ENCODE measurements at places on chromosomes 1 and 21.

DNA sequence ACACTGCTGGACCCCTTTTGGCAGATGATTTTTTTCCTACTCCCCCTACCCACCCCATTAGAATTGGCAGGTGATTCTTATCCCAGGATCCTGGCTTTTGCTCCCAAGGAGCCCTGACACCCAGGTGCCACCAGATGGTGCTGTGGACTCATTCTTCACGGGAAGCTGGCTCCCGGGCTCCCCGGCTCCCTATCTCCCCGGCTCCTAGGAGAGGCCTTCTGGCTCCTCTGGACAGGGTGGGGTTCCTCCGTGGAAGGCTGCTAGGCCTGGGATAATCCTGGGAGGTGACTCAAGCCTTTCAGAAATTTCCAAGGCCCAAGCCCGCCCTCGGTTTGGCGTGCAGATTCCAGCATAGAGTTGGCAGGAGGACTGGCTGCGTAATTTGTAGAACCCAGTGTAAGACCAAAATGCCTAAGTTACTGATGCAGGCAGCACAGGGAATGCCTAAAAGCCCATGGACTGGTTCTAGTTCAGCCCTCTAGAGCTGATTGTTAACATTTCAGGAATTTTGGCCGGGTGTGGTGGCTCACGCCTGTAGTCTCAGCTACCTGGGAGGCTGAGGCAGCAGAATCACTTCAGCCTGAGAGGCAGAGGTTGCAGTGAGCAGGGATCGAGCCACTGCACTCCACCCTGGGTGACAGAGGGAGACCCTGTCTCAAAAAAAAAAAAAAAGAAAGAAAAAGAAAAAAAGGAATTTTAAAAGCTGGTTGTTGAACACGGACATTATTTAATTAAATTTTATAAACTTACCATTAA, 6.8 kb upstream of the BSDC1 start:
- DNase-seq: peak; percentile 87

- no peak for DNase-seq
These were observed 13.4 kb downstream of the CLEC20A start for GRCh38 chr1:178483251-178483957.

DNA sequence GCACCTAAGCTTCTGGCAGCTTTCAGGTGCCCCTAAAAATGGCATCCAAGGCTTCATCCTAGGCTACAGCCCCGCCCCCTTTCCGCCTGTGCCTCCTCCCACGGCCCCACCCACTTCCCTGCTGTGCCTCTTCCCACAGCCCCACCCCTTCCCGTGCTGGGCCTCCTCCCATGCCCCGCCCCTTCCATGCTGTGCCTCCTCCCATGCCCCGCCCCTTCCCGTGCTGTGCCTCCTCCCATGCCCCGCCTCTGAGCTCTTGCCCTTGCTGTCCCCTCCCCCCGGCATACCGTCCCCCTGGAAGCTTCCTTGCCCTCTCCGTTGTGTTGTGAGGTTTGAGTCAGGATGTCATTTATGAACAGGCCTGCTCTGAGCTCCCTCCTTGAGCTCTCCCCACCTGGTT, 228.5 kb upstream of the AJAP1 start:
- no peak for DNase-seq

DNA sequence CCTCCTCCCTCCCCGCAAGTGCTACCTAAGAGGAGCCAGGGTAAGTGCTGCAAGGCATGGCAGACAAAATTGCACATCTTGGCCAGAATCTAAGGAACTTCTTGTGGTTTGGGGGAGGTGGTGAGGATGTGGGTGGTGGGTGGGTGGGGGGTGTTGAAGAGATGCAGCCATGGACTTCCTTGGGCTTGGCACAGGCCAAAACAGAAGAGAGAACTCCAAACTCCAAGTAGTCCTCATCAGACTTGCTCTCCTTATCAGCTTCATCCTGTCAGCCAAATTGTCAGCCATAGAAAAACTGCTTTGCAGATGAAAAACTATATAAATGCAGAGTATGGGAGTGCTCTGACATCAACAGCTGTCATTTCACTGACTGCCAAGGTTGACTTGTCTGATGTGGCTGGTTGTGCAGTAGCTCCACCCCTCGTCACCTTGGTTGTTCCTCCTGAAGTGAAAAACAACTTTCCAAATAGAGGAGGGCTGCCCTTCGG, 7.1 kb downstream of the AMIGO1 start:
- DNase-seq: no peak

GRCh38 chr1:59081795-59082194, 215.1 kb upstream of the FGGY start:
- peak; percentile 69 for DNase-seq

DNA sequence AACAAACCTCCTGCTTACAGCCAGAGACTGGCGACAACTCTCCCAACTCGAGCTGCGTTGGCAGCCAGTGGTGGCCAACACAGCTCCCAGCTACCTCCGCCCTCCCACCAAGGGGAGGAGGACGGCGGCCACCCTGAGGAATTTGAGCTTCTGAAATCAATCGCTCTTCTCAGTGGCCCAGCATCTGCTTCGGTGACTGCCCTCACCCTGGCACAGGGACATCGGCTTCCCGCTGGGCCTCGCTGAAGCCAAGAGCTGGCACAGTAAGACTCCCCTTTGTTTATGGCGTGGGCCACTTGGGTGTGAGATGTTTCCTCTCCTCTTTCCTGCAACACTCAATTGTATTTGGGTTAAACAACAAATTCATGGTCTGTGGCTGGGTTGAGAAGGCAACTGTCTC, 136.2 kb downstream of the ZBTB18 start:
- DNase-seq: no peak

- no peak for DNase-seq
These were observed 83.4 kb upstream of the PLPPR4 start for GRCh38 chr1:99180915-99181314.

- DNase-seq: no peak
These were observed 26.2 kb upstream of the ERG start for GRCh38 chr21:38524168-38525153.

DNA sequence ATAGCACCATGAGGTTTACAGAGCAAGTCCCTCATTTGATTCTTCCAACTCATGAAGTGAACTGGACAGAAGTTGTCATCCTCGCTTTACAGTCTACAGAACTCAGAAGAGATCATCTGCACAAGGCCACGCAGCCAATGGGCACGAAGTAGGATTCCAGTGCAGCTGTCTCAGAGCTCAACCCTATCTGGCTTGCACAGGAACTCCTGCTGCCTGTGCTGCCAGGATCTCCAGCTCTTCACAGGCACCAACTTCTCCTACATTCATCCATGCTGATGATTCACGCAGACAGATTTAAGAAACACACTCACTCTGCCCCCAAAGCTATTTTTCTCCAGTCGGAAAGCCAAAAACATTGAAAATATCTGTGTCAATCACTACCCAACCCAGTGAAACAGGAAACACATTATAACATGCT, 157.0 kb downstream of the RERE start:
- DNase-seq: peak; percentile 92

DNA sequence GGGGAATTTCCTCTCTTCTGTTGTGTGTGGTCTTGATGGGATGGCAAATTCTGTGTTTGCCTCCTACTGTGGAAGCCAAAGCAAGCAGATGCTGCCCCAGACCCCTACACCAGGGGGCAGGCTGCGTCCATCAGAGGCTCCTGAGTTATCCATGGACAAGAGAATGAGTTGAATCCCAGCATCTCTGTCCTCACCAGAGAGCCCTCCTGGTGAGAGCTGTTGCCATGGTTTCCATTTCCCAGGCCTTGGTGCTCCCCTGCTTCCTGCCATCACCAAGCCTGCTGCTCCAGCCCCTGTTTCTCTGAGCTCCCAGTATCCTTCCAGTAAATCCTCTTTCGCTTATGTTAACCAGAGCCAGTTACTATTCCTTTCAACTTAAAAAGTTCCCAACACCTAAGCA, 20.4 kb upstream of the GNG12 start:
- DNase-seq: peak; percentile 91

DNA sequence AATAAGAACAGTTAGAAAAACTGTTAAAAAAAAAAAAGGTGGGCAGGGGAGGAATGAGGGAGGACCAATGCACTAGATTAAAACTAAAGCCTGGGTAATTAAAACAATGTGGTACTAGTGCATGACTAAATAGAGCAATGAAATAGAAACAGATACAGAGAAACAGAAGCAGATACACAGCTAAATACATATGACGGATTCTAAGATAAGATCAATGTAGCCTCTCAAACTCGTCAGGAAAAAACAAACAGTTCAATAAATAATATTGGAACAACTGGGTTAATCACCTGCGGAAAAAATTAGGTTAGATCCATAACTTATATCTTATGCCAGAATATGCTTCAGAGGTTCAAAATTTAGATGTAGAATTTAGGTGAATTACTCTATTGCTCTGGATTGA, 68.2 kb downstream of the ERO1B start:
- no peak for DNase-seq

- DNase-seq: peak; percentile 38
These were observed 1.6 kb upstream of the KCND3 start for GRCh38 chr1:111990878-111991718.

Data from fibroblast of upper back skin (primary cell).